Dermis blood vessel endothelial cell (primary cell): ENCODE measurements at places on chromosomes 2 and 18. TPM values are rescaled to one million over a fixed set of nuclear protein-coding genes. Genes with fewer than 3 reads are reported as not detected.

The TRIB2 gene
- 73.6 and 141 TPM in 2 replicates for total RNA-seq

The CHRNA1 gene
- total RNA-seq: 0.51 TPM in 2 replicates

The ZNF396 gene
- 0.51 and 0.79 TPM in 2 replicates for total RNA-seq

The FBXO11 gene
- 55.1 and 120 TPM in 2 replicates for total RNA-seq

The RTTN gene
- total RNA-seq: 13.1 and 23.9 TPM in 2 replicates

The CRYGD gene
- not detected in 2 replicates for total RNA-seq

The SPEG gene
- 0.09 and 1.7 TPM in 2 replicates for total RNA-seq

The PDE6D gene
- total RNA-seq: 22.7 and 29.8 TPM in 2 replicates

The FHL2 gene
- total RNA-seq: 42.0 and 56.4 TPM in 2 replicates

The BCL11A gene
- under 0.01 and 0.23 TPM in 2 replicates for total RNA-seq

The LHCGR gene
- not detected in 2 replicates for total RNA-seq

The CD8B gene
- not detected in 2 replicates for total RNA-seq

The KLHL30 gene
- not detected in 2 replicates for total RNA-seq

The TXNDC2 gene
- total RNA-seq: 0.05 TPM in 1 of 2 replicates, not detected in the other

The ARHGEF4 gene
- total RNA-seq: 0.33 and 0.68 TPM in 2 replicates

The ALPG gene
- 0.05 TPM in 1 of 2 replicates, not detected in the other for total RNA-seq

The GMPPA gene
- 33.4 and 34.5 TPM in 2 replicates for total RNA-seq

The CTNNA2 gene
- total RNA-seq: not detected in 2 replicates

The UGT1A5 gene
- total RNA-seq: not detected in 2 replicates

The TP53I3 gene
- 63.2 and 88.3 TPM in 2 replicates for total RNA-seq

The IGFBP2 gene
- total RNA-seq: 159 and 263 TPM in 2 replicates

The MARCO gene
- total RNA-seq: not detected in 2 replicates

The MAP2 gene
- total RNA-seq: 3.9 and 6.0 TPM in 2 replicates

The CSRNP3 gene
- total RNA-seq: 0.51 and 0.65 TPM in 2 replicates

The GCKR gene
- total RNA-seq: 0.05 and 0.85 TPM in 2 replicates

The SRD5A2 gene
- not detected in 2 replicates for total RNA-seq

The DYSF gene
- 145 and 268 TPM in 2 replicates for total RNA-seq

The AGXT gene
- total RNA-seq: not detected in 2 replicates

The CYS1 gene
- total RNA-seq: 0.74 and 1.2 TPM in 2 replicates

The ELOA2 gene
- total RNA-seq: not detected in 2 replicates

The UPP2 gene
- total RNA-seq: not detected in 2 replicates

The RAB10 gene
- 101 and 176 TPM in 2 replicates for total RNA-seq

The SOWAHC gene
- 11.1 and 14.3 TPM in 2 replicates for total RNA-seq

The ALLC gene
- not detected in 2 replicates for total RNA-seq

The PFN4 gene
- total RNA-seq: 0.23 and 1.7 TPM in 2 replicates

The RFTN2 gene
- total RNA-seq: 14.4 and 22.0 TPM in 2 replicates

The CCDC121 gene
- 2.7 and 2.8 TPM in 2 replicates for total RNA-seq

The POTEJ gene
- 0.34 and 0.47 TPM in 2 replicates for total RNA-seq

The SCN7A gene
- under 0.01 TPM in 1 of 2 replicates, not detected in the other for total RNA-seq

The HJURP gene
- 10.4 and 19.8 TPM in 2 replicates for total RNA-seq

The DHRS9 gene
- 0.19 TPM in 1 of 2 replicates, not detected in the other for total RNA-seq

The PRKCE gene
- 46.5 and 52.8 TPM in 2 replicates for total RNA-seq

The IL1B gene
- total RNA-seq: 0.14 and 0.17 TPM in 2 replicates

The GPD2 gene
- 68.1 and 105 TPM in 2 replicates for total RNA-seq

The FSIP2 gene
- 0.05 and 0.17 TPM in 2 replicates for total RNA-seq

The ASXL3 gene
- total RNA-seq: 0.05 TPM in 1 of 2 replicates, not detected in the other
